ENCODE measurements at places on chromosomes 4 and X. TPM values are rescaled to one million over a fixed set of nuclear protein-coding genes. Genes with fewer than 3 reads are reported as not detected.

Gene DCX
- total RNA-seq = not detected

Gene ARSD
- total RNA-seq = 29.7 TPM

Gene ADH1B
- total RNA-seq = 0.13 TPM

Gene NRK
- total RNA-seq = 0.25 TPM

Gene TLR10
- total RNA-seq = not detected

Gene PARM1
- not detected for total RNA-seq

Gene PACRGL
- 12.3 TPM for total RNA-seq

Gene NPFFR2
- not detected for total RNA-seq

Gene RASL11B
- total RNA-seq = not detected

Gene RPA4
- total RNA-seq = 0.89 TPM

Gene PASD1
- not detected for total RNA-seq

Gene CPLX1
- total RNA-seq = under 0.01 TPM

Gene AMER1
- 0.77 TPM for total RNA-seq

Gene IL2
- total RNA-seq = not detected

Gene SERPINA7
- total RNA-seq = not detected

Gene NDUFB11
- total RNA-seq = 69.4 TPM

Gene ZDHHC15
- under 0.01 TPM for total RNA-seq

Gene CTAG1B
- total RNA-seq = not detected

Gene POU4F2
- total RNA-seq = not detected

Gene ATP6AP1
- 58.0 TPM for total RNA-seq

Gene ACTRT1
- not detected for total RNA-seq

Gene SSX2
- not detected for total RNA-seq

Gene VCX
- not detected for total RNA-seq

Gene NEXMIF
- not detected for total RNA-seq

Gene DUSP9
- under 0.01 TPM for total RNA-seq

Gene PSAPL1
- not detected for total RNA-seq

Gene MAGED4B
- 52.7 TPM for total RNA-seq

Gene AKAP14
- not detected for total RNA-seq

Gene GASK1B
- 44.8 TPM for total RNA-seq

Gene CTAG1A
- total RNA-seq = not detected

Gene GRIA3
- total RNA-seq = not detected

Gene PPP2R2C
- total RNA-seq = 0.39 TPM

Gene LUZP4
- total RNA-seq = not detected

Gene TMEM154
- total RNA-seq = 0.63 TPM

Gene SSX2B
- total RNA-seq = not detected

Gene BEX1
- not detected for total RNA-seq

Gene ZNF182
- total RNA-seq = 1.8 TPM

Gene AGTR2
- total RNA-seq = not detected

Gene GAGE1
- not detected for total RNA-seq

Gene ANXA10
- total RNA-seq = 0.13 TPM

Gene DCAF4L1
- total RNA-seq = 0.13 TPM

Gene EDA2R
- total RNA-seq = 1.2 TPM

Gene RHOXF2B
- not detected for total RNA-seq

Gene RBMXL3
- total RNA-seq = not detected

Gene RADX
- 0.26 TPM for total RNA-seq

Gene ZAR1
- not detected for total RNA-seq

Gene ATOH1
- total RNA-seq = not detected

Measured in dermis microvascular lymphatic vessel endothelial cell (primary cell).